HFF-Myc (cell line): ENCODE measurements at places on chromosomes 7 and 10.

- DNase-seq, result no peak
Measured at GRCh38 chr7:25391295-25391861, 163.1 kb upstream of the NPVF start.

DNA sequence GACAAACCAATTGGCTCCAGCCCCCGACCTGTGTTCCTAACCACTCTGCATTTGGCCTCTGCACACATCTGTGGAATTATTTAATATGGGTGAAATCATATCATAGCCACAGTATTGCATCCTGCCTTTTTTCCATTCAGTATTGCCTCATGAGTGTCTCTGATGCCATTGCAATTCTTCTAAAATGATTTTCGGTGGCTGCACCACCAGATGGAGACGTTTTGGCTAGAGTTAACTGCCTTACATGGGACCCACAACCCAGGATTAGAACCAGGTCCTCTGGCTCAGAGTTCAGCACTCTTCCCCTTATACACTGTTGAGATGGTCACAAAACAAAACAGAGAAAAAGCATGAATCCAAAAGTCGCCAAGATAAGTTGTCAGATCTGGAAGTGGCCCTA is 180.8 kb downstream of the EMX2 start:
- no peak for DNase-seq

GRCh38 chr10:113301342-113301984 is 251.4 kb upstream of the HABP2 start:
- DNase-seq, result no peak

- no peak for DNase-seq
Measured at GRCh38 chr10:89159761-89160160, 47.4 kb downstream of the CH25H start.

GRCh38 chr7:70855373-70855772 is 276.6 kb upstream of the GALNT17 start:
- DNase-seq, result no peak

GRCh38 chr7:24574386-24574785 is 1.1 kb downstream of the PALS2 start:
- DNase-seq, result no peak

GRCh38 chr7:55122263-55122662 is 103.4 kb downstream of the EGFR start:
- no peak for DNase-seq

DNA sequence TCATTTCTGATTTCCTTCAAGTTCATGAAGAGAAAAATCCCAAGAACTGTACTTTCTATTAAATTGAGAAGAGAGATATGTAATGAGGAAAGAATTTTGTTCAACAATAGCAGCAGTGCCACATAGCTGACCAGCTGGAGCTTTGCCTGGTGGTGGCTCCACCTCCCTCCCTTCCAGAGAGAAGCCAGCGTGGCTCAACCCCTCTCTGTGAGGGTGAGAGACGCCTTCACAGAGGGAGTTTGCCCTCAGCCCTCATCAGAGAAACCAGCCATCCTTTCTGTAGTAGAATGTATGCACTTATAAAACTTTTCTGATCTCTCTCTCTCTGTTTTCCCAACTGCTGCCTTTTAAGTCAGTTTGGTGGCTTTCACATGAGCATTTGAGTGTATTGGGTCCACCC is 20.5 kb upstream of the COL1A2 start:
- DNase-seq, result peak; percentile 69

- no peak for DNase-seq
Measured at GRCh38 chr10:6532321-6532720, 47.8 kb downstream of the PRKCQ start.

- DNase-seq, result no peak
Measured at GRCh38 chr7:112206991-112207592, 597 bp downstream of the ZNF277 start.

DNA sequence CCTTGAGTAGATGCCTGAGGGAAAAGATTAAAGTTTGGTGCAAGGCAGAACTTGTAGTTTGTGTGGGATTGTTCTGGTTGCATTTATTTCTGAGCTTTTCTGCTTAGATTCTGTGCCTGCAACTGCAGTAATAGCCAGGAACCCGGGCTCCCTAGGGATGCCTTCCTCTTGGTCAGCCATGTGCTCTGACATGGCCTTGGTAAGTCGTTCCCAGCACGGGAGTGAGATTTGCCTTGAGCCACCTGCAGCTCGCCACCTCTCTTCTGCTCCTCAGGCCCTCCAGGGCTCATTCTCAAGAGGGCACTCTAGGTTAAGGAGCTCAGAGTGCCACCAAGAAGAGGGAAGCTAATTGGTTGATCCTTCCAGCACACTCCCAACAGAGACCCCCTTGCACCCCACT is 350.6 kb upstream of the MKI67 start:
- no peak for DNase-seq

DNA sequence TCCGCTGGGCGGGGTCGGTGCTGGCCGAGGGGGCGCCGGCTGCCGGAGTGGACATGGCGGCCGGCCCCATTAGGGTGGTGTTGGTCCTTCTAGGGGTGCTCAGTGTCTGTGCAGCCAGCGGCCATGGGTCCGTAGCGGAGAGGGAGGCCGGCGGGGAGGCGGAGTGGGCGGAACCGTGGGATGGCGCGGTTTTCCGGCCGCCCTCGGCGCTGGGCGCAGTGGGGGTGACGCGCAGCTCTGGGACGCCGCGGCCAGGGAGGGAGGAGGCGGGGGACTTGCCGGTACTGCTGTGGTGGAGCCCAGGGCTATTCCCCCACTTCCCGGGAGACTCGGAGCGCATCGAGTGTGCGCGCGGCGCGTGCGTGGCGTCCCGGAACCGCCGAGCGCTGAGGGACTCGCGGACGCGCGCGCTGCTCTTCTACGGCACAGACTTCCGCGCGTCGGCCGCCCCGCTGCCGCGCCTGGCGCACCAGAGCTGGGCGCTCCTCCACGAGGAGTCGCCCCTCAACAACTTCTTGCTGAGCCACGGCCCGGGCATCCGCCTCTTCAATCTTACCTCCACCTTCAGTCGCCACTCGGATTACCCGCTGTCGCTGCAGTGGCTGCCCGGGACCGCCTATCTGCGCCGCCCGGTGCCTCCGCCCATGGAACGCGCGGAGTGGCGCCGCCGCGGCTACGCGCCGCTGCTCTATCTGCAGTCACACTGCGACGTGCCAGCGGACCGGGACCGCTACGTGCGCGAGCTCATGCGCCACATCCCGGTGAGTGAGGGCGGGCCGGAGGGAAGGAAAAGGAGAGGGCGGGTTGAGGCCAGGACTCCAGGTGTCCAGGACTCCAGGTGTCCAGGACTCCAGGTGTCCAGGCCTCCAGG is 9.3 kb upstream of the CHCHD1 start:
- no peak for DNase-seq

- DNase-seq, result peak; percentile 25
Measured at GRCh38 chr7:120792091-120792860, 65.7 kb downstream of the TSPAN12 start.

GRCh38 chr7:97506728-97507127 is 225.2 kb upstream of the TAC1 start:
- no peak for DNase-seq

- no peak for DNase-seq
Measured at GRCh38 chr7:102073931-102074880, 212.5 kb upstream of the SH2B2 start.

GRCh38 chr10:116444527-116445142 is 17.0 kb downstream of the PNLIPRP3 start:
- peak; percentile 11 for DNase-seq

GRCh38 chr7:92503767-92504166 is 24.6 kb downstream of the PEX1 start:
- no peak for DNase-seq

DNA sequence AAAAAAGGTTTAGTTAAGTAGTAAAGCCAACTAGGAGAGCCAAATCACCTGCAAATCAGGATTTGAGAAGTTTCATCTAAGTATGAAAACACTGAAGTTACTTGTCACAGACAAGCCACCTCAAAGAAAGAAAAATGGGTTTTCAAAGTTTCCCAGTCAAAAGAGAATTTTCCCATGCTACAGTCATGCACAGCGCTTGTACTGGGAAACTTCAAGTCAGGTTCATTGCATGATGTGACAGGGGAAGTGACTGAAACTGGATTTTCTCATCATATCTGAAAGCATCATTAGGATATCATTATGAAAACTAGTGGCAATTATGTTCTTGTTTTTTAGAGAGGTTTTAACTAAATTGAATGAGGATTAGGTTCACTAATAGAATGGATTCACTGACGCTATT is 167.0 kb downstream of the SGMS1 start:
- DNase-seq, result no peak

DNA sequence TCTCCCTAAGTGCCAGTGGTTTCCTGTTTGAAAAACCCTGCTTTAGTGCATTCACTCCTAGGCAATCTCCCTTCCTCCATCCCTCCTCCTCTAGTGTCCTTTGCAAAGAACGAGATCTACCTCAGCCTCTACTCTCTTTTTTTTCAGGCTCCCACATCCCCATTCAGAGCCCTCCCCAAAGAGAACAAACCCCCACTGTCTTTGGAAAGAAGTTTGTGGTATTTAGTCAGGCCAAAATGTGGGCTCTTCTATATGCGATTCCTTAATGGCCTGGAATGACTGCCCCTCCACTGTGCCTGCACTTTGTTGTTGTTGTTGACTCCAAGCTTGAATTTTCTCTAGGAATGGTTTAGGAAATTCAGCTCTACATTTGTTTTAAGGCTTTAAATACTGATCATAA is 36.3 kb downstream of the PALS2 start:
- no peak for DNase-seq

- DNase-seq, result no peak
Measured at GRCh38 chr10:95635319-95635733, 21.2 kb downstream of the ALDH18A1 start.

GRCh38 chr10:86486856-86487255 is 34.7 kb downstream of the WAPL start:
- no peak for DNase-seq

GRCh38 chr10:123666318-123667236 is at the start of gene GPR26:
Gene GPR26 (plus strand): TSS chr10:123666355. CDS start chr10:123666408, 53 bp downstream.
- DNase-seq, result no peak

GRCh38 chr7:22138886-22139285 is 193.2 kb upstream of the CDCA7L start:
- DNase-seq, result no peak

DNA sequence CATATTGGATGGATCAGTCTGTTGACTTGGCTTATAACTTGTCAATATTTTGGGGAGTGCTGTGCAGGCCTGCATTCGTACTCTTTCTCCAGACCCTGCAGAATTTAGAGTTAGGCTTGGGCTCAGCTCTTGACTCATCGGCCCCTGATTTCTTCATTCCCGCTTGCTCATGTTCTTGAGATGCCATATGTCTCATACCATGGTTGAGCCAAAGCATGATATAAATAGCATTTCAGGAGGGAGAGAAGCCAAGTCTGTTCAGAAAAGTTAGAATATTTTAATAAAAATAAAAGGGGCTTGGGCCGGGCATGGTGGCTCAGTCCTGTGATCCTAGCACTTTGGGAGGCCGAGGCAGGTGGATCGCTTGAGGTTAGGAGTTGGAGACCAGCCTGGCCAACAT is 898.1 kb downstream of the TYW1 start:
- no peak for DNase-seq

- no peak for DNase-seq
Measured at GRCh38 chr10:43524434-43525247, 49.8 kb downstream of the ZNF239 start.

- DNase-seq, result no peak
Measured at GRCh38 chr10:75547391-75548298, 116.2 kb downstream of the LRMDA start.
